Stimulated activated CD4-positive, alpha-beta T cell treated with anti-CD3 and anti-CD28 coated beads, Interleukin-2, amount 100 ng/mL, for 24 hours (primary cell): ENCODE measurements at places on chromosomes 11 and 22.

DNA sequence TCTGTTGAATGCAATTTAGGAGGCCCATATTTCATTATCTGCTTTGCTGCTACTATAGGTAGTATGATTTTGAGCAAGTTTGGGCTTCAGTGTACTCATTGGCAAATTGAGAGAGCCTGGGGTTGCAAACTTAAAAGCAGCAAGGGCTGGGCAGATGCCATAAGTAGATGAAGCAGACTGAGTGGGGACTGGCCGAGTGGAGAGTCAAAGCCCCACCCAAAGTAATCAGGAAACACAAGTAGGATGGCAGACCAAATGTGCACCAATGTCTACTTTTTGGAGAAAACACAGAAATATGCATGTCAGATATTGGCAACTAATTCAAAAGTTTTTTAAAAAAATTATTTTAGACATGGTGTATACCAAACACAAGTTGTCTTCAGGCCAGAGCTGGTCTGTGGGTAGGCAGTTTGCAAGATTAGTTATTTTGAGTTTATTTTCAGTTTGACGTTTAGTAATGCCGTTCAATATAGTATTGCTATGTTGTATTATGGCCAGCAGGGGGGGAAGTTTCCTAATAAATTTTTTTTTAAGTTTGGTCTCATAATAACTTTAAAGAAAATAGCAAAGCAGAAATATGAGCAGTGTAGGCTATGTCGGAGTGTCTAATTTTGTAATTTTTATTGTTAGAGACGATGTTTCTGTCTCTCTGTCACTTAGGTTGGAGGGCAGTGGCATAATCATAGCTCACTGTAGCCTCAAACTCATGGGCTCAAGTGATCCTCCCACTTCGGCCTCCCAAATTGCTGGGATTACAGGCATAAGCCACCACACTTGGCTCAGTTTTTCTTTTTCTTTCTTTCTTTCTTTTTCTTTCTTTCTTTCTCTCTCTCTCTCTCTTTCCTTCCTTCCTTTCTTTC, 105.1 kb downstream of the HIPK3 start:
- DNase-seq: no peak

DNA sequence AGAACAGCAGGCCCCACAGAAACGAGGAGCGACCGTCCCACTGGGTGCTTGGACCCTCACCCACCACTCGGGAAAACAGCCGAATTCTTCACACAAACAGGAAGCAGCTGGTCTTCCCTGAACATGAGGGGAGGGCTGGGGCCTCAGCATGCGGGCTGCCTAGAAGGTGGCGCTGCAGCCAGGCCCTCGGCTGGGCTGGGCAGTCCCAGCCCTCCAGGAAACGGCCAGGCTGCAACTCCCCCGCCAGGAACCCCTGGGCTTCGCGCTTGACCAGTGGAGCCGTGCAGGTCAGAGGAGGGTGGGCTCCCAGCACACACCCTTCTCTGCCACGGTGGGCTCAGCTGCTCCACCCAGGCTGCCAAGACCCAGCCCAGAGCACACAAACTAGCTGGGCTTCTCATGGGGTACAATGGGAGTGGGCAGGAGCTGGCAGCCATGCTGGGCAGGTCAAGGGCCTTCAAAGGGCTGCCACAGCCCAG, 29.6 kb downstream of the IGF2 start:
- no peak for DNase-seq

- no peak for DNase-seq
These were observed 14.3 kb upstream of the RIC3 start for GRCh38 chr11:8183111-8183510.

DNA sequence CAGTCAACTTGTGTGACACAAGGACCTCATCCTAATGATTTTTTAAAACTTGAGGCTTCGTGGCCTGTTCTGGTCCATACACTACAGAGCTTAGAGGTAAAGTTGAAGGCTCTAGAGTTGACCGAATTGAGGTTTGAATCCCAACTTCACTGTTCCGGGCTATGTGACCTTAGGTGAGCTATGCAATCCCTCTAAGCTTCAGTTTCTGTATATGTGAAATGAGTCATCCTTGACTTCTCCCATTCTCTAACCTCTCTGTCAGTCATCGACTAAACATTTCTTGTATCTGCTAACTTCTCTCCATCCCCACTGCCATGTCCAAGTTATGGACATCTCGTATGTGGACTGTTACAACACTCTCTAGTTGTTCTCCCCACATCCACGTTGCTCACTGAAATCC, 178.2 kb upstream of the TMEM45B start:
- DNase-seq: no peak

- DNase-seq: no peak
These were observed 77.1 kb upstream of the CCDC90B start for GRCh38 chr11:83363312-83363711.

- no peak for DNase-seq
These were observed 40.3 kb downstream of the CSNK2A3 start for GRCh38 chr11:11312738-11313137.

GRCh38 chr11:134838708-134839107, 426.7 kb upstream of the B3GAT1 start:
- no peak for DNase-seq
